ENCODE measurements at places on chromosomes 5 and 9.

GRCh38 chr9:86741311-86742208 lies 205.7 kb downstream of the GAS1 start:
- DNase-seq: no peak

DNA sequence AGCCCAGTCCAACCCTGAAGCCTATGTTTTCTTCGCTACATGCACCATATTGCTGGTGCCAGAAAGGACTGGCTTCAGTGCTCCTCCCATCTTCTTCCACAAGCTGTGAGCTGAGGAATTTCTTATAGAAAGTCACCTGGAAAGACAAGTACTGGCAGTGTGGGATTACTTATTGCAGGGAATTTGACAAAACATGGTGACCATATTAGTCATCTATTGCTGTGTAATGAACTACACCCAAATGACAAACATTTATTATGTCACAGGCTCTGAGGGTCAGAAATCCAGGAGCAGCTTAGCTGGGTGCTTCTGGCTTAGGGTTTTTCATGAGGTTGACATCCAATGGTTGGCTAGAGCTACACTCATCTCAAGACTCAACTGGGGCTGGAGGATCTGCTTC lies 75.5 kb downstream of the ENTREP1 start:
- no peak for DNase-seq

DNA sequence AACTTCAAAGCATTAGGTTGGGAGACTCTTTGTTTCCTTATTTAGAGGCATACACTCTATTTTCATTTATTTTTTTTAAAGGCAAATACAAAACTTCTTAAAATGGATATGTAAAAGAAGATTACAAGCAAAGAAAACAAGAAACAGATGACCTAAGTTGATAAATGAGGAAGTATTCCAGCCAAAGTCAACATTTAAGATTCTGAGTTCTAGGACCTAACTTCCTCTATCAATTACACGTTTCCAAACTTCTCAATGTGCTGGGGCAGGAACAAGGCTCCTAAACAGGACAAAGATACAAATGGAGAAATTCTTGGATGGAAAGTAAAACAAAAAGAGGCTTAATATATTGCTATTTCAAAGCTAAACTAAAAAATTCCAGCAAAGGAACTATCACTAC lies 89.5 kb downstream of the TLE1 start:
- DNase-seq: no peak

DNA sequence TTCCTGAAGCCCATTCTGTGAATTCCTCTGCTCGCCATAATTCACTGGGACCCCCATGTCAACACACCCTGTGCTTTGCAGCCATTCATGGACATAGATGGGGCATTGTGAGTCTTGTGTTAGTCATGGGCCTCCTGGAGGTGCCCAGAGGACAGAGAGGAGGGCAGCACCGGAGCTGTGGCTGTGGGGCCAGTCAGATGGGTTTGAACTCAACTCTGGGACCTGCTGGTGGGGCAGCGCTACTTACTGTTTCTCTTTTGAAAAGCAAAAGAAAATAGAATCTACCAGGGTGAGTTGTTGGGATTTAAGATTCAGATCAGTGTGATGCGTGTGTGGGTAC lies 11.3 kb upstream of the EXOC3 start:
- DNase-seq: no peak

DNA sequence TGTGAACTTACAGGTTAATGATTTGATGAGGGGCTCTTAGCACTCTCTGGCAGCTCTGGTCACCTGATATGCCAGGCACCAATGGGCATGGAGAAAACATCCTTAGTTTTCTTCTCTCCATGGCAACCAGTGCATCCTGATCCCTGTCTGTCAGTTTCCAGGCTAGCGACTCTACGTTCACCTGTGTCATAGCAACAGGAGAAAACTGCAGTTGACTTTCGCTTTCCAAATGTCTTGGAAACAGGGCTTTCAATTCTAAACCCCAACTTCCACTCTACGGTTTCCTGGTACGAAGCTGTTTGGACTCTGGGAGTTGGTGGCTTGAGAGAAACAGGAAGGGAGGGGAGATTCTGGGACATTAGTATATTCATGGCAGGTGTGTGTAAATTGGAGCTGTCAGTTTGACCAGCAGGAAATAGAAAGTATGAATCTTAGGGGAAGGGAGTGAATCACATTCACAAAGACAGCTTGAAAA lies 74.4 kb downstream of the SLC28A3 start:
- no peak for DNase-seq

DNA sequence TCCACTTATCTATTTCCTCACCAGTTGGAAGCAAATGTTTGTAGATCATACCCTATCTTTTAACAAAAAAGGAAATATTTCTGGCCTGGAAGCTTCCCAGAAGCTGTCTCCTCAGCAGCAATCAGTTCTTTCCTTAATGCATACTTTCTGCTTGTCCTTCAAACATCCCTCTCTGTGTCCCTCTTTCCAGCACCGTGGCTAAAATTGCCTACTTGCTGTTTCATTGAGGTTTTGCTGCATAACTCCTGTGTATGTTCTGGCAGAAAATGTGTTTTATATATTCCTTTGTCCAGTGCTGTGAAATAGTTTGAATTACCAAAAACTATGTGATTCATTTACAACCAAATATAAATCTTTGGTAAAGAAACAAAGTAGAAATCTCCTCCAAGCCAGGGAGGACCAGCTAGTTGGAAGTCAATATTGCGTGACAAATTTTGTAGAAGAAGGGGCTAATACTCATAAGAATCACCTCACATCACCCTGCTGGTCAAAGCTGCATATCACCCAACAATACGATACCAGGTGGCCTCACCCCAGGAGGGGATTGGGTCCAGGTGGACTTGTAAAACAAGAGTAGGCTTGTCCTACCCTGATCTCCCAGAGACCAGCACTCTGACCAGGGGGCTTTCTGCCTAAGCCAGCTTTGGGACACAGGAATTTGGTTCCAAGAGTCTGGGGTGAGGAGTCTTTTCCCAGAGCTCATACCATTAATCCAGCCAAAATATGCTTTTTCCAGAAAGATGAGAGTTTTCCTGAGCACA lies 198.4 kb upstream of the SNX2 start:
- no peak for DNase-seq

DNA sequence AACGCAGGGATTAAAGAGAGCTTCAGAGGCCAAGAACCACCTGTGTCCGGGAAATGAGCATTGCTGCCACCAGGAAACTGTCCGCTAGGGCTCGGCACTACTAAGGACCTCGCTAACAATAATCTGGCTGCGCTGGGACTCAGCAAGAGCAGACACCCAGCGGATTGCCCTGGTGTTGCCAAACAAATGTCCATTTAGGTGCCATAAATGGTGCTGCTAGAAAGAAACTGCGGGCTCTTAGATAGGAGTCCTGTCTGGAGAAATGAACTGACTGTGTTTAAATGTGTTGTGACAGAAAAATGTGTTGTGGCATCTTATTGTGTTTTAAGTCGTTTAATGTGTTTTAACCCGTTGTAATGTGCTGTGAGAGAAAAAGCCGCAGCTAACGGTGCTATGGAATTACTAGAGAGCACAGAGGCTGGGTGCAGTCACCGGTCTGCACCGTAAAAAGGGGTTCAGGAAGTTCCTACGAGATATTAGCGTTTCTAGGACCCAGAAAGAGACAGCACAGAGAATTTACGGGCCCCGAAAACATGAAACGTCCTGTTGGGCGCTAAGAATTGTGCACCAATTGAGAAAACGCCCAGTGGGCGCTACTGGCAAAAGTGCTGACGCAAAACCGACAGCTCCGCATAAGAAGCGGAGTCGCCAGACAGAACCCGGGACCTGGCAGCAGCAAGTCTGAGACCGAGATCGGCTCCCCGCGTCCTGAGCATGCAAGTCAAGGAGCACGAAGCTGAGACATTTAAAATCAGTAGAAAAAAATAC lies 90.6 kb downstream of the ANXA2R start:
- DNase-seq: peak; percentile 75

DNA sequence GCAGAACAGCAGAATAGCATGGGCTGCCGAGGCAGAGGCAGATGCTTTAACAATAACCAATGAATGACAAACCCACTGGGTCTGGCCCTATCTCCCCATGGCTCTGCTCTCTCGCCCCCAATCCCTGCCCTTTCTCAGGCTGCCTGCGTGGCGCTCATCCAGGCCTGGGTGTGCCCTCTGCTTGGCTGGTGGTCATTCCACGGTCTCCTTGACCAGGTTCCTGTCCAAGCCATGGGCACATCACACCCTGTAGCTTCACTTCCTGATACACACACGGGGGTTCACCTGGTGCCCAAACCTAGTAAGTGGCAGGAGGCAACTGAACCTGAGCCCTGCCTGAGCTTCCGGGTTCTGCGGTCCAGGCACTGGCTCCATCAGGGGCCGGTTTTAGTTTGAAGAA lies 87.6 kb downstream of the DAP start:
- DNase-seq: no peak

DNA sequence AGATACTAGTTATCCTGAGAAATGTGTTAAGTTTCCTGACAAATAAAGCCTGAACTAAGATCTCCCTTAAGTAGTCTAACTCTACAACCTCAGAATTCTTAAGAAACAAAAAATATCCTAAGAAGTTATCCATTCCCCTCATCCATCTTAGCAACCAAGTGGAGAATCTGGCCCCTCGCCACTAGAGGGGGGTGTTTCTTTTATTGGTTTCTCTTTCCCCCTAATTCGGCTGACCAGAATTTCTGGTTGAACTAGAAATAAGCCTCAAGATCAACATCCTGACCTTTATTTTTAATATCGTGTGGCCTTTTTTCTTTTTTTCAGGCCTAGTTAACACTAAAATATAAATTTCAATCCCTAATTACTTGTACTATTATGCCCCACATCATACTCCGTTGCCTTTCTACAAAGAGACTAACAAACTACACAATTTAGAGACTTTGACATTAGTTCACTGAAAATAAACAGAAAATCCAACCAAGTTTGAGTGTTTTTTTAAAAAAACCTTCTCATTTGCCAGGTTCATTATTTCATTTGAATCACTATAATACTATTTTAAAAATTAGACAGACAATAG lies 14.3 kb upstream of the NR4A3 start:
- DNase-seq: peak; percentile 72

GRCh38 chr5:113897748-113898147 lies 384.3 kb downstream of the YTHDC2 start:
- DNase-seq: no peak

DNA sequence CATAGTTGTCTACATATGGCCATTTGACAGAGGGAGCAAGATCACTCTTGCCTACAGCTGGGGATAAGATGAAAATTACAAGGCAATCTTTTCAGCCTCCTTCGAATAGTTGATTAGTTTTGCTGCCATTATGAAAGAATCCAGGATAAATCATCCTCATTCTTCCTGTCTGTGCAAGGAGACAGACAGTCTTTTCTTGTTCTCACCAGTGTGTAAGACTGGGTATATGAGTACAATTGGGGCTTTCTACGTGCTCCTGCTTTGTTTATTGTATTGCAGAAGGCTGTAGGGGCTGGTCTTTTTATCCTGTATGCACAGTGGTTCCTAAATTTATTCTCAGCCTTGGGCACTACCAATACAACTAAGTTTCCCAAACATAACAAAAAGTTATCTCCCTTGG lies 76.8 kb downstream of the SPEF2 start:
- no peak for DNase-seq

DNA sequence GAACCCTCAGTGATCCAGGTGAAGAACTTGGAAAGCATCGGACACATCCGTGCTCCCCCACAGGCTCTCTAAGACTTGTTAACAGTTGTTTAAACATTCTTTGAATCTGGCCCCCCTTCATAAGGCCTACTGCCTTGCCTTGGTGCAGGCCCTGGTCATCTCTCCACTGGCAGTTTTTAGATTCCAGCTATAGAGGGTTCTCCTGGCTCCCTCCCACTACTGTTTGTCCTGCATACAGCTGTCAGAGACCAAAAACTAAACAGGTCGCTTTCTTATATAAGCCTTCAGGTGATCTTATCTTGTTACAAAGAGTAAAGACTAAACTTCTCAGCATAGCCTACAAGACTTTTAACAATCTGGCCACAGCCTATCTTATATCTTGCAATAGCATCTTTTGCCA lies 32.3 kb downstream of the NRG2 start:
- DNase-seq: no peak

DNA sequence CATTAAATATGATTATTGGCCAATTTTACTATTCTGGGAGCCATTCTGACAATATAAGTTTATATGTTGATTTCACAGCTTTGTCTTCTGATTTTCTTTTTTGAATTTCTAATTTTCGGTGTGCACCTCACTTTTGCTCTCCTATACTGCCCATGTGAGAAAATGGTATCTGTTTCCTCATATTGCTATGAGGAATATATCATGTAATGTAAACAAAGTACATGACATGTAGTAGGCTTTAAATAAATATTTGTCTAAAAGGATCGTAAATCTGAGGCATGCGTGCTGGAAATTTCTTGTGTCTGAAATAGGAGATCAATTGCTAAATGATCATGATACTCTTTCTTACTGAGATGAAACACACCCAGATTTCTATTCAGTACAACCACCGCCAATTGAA lies 119.9 kb downstream of the ZDHHC21 start:
- DNase-seq: no peak

DNA sequence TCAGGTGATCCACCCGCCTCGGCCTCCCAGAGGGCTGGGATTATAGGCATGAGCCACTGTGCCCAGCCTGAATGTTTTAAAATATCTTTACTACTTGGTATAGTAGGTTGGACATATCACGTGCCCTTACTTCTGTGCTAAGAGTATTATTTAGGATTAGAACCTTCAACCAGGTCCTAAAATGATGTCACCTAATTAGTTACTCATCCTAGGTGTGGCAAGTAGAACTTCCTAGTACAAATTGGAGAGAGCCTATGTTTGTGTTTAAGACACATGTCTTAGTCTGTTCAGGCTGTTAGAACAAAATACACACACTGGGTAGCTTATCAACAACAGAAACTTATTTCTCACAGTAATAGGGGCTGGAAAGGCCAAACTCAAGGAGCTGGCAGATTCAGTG lies 51.5 kb downstream of the ZFAND5 start:
- DNase-seq: no peak

GRCh38 chr9:32622948-32623347 lies 12.5 kb downstream of the TAF1L start:
- no peak for DNase-seq

DNA sequence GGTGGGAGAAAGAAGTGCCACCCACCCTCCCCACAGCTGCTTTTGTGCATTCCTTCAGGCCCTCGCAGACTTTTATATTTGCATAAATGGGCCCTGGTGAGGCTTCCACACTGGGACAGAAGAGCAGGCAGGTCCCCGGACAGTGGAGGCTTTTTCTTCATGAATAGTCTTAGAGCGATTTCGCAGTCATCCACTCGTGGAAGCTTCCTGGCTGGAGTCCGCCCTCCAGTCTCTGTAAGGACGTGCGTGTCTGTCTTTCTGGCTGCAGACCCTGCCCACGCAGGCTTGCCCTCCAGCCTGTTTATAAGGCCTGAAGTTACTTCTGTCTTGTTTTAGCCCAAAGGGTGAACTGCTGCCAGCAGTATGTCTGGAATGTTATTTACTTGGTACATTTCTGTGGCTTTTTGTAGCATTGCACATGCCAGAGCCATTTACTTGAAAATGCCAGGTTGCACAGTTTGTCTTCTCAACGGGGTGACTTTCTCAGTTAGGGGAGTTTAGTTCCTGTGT lies 195.7 kb downstream of the AOPEP start:
- DNase-seq: no peak

- DNase-seq: no peak
Observed at GRCh38 chr5:160197341-160198144, 31.8 kb upstream of the FABP6 start.
